GM12878 (cell line): ENCODE measurements at places on chromosomes 12 and 14.

DNA sequence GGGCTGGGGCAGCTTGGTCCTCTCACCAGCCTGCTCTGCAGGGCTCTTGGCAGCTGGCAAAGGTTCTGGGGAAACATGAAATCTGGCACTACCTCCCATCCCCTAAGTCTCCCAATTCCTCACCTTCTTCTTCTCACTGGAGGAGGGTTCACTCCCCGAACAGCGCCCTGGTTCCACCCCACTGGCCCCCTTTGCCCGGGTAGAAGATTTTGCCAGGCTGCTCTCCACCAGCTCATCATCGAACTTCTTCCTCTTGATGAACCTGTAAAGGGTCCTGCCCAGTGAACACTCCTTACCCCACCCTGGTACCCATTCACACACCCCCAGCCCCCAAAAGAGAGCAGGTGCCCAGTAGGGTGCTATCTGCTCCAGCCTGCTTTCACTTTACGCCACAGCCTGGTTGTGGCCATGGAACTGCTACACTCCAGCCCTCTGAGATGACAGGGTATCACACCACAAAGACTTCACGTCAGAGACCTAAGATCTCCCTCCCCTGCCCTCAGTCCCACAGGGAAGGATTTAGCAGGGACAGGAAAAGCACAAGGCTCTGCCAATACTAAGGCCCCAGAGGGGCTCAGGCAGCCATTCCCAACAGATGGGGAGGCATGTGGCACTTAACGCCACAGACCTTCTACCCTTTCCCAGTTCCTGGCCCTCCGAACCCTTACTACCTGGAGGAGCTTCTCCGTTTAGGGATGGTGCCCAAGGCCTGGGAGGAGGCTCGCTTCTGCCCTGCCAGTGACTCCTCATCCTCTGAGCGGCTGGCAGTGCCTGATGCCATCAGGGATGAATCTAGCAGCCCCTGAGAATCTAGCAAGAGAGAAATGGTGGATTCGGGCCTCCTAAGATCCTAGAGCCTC is 2.3 kb downstream of the MCRS1 start:
- no peak for DNase-seq

GRCh38 chr14:61609884-61610283 is 85.4 kb upstream of the HIF1A start:
- no peak for DNase-seq

DNA sequence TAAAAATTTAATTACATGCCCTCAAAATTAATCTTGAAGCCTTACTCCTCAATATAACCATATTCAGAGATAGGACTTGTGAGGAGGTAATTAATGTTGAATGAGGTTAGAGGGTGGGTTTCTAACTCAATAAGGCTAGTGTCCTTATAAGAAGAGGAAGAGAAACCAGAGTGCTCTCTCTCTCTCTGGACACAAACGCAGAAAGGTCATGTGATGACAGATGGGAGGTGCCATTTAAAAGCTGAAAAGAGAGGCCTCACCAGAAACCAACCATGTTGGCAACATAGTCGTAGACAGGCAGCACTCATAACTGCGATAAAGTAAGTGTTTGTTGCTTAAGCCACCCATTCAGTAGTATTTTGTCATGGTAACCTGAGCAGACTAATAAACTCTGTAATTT is 378.5 kb upstream of the LMO3 start:
- no peak for DNase-seq

- no peak for DNase-seq
These were observed 8.3 kb upstream of the PTGR2 start for GRCh38 chr14:73843296-73843695.

- DNase-seq = no peak
These were observed 21.5 kb downstream of the PAX9 start for GRCh38 chr14:36683083-36683724.

DNA sequence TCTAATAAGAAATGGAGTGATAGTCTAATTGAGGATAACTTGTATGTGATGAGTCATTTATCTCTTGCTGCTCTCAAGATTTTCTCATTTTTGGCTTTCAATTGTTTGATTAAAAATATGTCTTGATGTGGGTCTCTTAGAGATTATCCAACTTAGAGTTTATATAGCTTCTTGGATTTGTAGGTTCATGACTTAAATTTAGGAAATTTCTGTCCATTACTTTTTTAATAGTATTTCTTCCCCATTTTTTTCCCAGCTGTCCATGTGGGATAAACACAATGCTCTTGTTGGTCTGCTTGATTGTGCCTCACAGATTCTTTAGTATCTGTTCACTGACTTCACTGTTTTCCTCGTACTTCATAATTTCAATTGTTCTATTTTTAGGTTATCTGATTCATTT is 7.5 kb downstream of the OR6C65 start:
- DNase-seq = no peak

- DNase-seq = no peak
These were observed 50.5 kb downstream of the FBRSL1 start for GRCh38 chr12:132540436-132540835.

DNA sequence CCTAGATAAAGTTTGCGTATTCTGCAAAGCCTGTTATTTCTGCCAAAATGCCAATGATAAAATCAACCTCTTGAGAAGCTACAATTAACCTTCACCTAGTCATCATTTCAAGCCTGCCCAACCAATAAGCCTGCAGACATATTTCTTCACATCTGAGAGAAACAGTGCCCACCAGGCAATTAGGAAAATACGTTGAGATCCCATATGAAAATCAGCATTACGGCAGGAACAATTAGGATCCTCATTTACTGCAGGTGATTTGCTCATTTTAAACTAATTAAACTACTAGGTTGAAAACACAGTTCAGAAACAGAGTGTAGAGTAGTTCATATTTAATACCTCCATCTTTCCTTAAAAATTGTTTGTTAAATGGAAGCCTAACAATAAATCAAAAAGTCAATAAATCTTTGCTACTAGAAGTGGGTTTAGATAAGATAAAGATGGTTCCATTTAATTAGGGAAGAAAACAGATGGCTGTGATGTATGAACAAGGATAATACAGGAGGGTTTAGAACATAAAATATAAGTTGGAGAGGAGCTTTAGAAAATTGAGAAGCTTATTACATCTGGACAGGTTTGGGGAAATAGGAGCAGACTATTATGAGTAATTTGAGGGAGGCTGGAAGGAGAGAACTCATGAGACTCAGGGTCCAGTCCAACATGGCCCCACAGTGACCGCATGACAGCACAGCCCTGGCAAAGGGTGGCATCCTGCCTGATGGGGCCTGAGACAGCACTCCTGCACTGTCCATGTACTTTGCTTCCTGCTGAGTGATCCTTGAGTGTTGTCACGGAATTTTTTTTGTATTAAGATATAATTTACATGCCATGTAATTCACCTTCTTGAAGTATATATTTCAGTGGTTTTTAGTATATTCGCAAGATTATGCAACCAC is 26.9 kb upstream of the PYGL start:
- DNase-seq = no peak
